ENCODE measurements at places on chromosomes 3 and 15.
A peak's percentile ranks its signal among the peaks of the same experiment; 100 is the strongest.

- DNase-seq: no peak
Measured at GRCh38 chr15:70475921-70476320, 287.4 kb downstream of the UACA start.

DNA sequence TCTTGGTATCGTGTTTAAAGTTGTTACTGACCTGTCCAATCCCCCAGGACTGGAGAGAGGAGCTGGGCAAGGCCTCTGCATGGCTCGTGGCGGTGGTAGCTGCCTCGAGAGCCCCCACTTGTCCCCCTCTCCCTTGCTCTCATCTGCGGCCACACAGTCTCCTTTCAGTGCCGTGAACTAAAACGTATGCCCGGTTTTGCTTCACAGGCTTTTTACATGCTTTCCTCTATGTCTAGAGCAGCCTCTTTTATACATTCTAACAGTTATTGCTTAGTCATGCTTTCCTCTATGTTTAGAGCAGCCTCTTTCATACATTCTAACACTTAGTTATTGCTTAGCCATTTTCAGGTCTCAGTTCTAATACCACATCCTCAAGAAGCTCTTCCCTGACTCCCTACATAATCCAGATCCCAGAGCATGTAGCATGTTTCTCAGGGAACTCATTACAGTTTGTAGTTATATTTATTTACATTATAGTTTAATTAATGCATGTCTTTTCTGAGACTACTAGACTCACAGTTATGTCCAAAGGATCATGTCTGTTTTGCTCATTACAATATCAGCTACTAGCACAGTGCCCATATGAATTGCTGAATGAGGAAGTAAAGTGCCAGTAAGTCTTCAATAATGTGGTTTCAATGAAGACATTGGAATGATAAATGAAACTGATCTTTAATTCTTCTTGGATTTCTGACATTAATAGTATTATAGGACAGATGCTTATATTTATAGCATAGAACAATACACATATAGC is 66.5 kb upstream of the TBL1XR1 start:
- no peak for DNase-seq

DNA sequence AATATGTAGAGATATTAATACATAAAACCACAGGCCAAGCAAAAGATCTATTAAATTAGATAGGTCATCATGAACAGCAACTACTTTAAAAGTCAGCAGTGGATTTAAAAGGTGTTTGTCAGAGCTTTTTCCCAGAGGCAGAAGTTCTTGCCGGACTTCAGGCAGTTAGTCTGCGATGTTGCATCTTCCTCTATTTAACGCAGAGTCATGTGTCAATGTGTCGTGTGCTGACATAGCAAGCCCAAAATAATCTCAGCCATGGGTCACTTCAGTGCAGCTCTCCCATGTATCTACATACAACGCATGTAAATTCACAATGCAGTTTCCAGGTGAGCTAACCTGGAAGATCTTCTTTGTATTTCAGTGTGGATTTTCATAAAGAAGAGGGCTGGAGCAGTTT is 8.0 kb upstream of the TMEM212 start:
- no peak for DNase-seq

GRCh38 chr3:63351159-63352007 is 73.3 kb downstream of the SYNPR start:
- no peak for DNase-seq

GRCh38 chr15:48406266-48406891 is 75.2 kb downstream of the DUT start:
- DNase-seq: no peak

DNA sequence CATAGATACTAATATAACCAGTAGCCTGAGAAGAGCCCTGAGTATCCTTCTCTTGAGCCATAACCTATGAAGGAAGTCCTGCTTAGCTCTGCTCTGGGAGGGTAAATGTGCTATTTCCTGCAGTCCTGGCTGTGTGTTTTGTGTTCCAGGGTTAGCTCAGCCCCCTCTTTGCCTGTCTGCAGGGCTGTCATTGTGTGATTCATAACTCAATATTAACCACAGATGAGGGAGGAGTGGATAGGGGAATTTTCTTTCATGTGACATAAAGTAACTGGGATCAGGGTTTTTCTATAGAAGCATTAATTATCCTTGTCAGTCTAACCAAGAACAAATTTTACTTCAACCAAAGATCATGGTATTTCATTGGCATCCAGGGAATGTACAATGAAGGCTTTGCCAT is 183.3 kb upstream of the ZBTB20 start:
- no peak for DNase-seq

DNA sequence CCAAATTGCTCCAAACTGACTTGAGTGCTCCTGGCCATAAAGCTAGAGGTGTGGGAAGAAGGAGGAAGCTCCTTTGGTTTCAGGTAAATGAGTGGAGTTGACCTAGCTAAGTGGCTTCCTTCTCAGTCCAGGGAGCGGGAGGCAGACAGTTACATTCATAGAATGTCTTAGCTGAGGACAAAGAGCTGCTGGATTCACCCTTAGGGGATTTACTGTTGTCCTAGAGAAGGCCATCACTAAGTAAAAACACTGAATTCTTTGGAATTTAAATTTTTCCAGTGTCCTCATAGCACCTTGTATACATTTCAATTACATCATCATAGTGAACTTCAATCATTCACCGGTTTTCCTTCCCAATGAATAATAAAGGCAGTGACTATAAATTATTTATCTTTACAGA is 27.3 kb upstream of the NANOGP8 start:
- no peak for DNase-seq

GRCh38 chr3:21345382-21345976 is 405.5 kb downstream of the ZNF385D start:
- no peak for DNase-seq

- DNase-seq: no peak
Measured at GRCh38 chr15:51096976-51097375, 2.3 kb upstream of the TNFAIP8L3 start.

DNA sequence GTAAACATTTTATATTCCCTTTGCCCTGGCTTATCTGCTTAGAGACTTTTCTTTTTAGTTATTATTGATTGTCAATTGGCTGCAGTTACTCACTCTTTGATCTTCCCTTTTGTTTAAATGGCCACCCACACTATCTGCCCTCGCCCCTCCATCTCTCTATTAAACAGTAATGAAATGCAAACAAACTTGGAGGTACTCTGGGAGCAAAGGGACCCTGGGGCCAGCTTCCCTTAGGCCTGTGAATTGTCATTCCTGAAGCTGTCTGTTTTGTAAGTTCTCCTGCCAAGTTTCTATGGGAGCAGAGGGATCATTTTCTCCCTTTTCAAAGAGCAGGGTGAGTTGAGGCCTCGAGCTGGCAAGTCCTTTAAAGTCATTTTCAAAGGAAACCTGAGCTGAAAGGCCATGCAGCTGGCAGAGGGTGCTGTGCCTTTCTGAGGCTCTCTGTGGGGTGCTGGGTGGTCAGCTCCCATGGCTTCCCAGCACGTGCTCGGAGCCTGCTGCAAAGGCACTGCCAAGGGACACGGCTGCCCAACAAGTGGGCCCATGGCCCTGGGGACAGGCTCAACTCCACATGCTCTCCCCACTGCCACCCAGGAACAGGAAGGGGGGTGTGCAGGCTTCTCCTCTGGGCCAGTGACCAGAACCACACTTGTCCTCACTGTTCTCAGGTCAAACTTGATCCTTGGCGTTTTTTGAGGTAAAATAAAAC is 17.4 kb upstream of the RTP2 start:
- no peak for DNase-seq

- DNase-seq: no peak
Measured at GRCh38 chr15:52241489-52241888, 50.3 kb upstream of the GNB5 start.

GRCh38 chr3:141248064-141248463 is 16.4 kb downstream of the PXYLP1 start:
- DNase-seq: no peak

DNA sequence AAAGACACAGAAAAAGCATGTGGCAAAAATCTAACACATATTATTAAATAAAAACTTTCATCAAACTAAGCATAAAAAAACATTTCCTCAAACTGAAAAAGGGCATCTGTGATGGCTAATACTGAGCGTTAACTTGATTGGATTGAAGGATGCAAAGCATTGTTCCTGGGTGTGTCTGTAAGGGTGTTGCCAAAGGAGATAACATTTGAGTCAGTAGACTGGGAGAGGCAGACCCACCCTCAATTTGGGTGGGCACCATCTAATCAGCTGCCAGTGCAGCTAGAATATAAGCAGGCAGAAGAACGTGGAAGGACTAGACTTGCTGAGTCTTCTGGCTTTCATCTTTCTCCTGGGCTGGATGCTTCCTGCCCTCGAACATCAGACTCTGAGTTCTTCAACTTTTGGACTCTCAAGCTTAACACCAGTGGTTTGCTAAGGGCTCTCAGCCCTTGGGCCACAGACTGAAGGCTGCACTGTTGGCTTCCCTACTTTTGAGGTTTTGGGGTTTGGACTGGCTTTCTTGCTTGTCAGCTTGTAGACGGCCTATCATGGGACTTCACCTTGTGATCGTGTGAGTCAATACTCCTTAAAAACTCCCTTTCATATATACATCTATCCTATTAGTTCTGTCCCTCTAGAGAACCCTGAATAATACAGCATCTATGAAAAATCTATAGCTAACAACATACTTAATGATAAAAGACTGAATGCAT is 45.4 kb downstream of the DAZL start:
- DNase-seq: no peak

GRCh38 chr15:101295607-101296161 is 636 bp upstream of the SNRPA1 start:
- DNase-seq: no peak

DNA sequence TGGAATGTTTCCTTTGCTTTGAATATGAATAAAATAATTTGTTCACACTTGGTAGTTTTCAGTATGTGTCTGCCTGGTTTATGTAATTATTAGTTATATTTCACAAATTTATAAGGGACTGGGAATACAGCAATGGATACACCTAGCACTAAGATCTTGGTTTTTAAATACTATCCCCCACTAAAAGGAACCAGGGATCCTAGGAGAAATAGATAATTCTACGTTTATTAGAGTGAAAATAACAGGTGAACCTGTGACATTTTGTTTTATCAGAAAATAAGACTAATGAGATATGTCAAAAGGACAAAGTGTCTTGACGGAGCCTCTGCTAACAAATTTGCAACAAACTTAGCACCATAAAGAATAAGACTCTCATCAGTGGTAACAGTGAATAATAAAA is 3.4 kb downstream of the PSMD6 start:
- no peak for DNase-seq

DNA sequence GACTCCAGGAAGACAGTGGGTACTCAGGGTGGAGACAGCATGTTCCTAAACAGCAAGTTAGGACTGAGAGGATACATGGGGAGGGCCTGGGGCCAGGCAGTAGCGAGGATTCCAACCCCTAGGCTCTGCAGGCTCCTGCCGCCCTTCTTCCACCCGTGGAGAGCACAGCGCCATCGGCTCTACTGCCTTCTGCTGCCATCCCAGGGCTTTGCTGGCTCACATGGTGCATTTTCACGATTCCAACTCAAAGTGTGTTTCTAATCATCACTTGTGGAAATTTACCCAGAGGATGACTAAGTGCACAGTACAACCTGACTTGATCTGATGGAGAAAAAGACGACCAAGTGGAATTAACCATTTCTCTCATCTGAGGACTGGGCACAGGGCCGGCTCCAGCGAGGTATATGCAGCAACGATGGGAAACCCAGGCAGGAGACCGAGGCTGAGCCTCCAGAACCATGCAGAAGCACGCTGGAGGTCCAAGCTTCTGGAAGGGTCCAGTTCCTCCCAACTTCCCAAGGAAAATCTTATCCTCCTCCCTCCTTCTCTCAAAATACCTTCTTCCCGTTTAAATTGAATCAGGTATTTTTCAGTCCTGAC is 104.6 kb downstream of the LRIG1 start:
- no peak for DNase-seq

- peak; percentile 34 for DNase-seq
Measured at GRCh38 chr3:151305060-151305774, 11.4 kb downstream of the GPR87 start.

DNA sequence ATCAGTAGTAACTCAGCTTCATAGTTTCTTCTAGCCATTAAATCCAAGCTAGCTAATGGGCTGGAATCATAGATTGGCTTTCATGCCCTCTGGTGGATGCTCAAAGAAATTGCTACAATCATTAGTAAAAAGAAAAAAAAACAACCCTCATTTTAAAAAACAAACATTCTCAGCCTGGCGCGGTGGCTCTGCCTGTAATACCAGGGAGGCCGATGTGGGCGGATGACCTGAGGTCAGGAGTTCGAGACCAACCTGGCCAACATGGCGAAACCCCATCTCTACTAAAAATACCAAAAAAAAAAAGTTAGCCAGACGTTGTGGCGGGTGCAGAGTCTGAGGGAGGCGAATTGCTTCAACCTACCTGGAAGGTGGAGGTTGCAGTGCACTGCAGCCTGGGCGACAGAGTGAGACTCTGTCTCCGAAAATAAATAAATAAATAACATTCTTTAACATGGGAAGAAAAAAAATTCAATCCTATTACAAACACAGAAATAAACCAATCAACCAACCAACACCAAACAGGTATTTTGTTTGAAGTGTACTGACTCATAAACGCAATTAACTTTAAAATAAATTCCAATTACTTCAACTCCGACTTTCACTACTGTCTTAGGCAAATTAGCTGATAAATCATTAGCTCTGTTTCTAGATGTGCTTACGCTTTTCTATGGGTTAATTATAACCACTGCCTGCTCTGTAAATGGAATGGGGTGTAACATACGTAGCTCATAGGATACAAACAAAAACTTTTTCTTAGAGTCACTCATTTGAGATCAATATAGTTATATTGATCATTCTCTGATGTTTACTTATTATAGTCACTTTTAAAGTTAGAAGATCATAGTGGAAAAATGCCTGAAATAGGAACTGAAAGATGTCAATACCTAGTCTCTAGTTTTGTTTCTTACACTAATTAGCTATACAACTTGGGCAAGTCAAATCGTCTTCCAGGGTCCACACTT is 24.9 kb downstream of the TMEM207 start:
- peak; percentile 16 for DNase-seq

DNA sequence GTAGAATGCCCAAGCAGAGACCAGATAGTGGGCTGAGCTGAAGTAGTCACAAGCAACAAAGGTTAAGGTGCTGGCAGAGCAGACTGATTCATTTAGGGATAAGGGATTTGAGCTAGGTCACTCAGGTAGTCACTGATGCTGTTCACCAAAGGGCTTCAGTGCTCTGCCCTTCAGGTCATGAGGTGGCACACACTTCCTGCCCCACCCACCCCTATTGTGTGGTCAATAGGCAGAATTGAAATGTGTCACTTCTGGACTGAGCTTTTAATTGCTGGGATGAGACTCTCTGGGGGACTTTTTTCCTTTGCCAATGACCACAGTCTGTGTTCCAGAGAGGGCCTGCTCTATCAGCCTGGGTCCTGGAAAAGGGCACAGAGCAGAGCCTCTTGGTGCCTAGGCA is 2.9 kb upstream of the DIS3L start:
- DNase-seq: no peak

DNA sequence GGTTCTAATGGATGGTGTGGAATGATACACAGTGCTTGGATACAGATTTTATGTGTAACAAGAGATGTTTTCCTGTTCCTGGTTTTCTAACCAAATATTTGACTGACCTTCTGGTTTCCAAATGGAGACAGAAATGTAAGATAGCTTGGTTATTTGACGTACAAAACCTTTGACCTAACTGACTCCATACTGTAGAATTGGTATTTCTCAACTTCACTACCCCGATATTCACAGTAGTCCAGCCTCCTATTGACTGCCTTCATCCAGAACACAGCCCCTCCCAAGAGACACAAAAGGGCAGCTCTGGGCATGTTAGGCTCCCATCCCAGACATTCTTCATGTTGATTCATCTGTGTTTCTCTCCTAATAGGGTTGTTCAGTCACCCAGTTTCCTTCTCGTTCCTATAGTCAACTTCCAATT is 33.4 kb downstream of the MYO1E start:
- DNase-seq: no peak

Data from stimulated activated CD8-positive, alpha-beta memory T cell treated with anti-CD3 and anti-CD28 coated beads, Interleukin-7, amount 100 ng/mL, for 48 hours (primary cell).